GM10248 (cell line): ENCODE measurements at places on chromosomes 2 and 18.

- DNase-seq = no peak
Observed at GRCh38 chr2:13686262-13686661, 946.3 kb upstream of the LRATD1 start.

GRCh38 chr18:33870059-33870458 lies 292.0 kb downstream of the ASXL3 start:
- no peak for DNase-seq

- no peak for DNase-seq
Observed at GRCh38 chr2:181170256-181170655, 189.9 kb downstream of the UBE2E3 start.

- no peak for DNase-seq
Observed at GRCh38 chr2:127153691-127154158, 46.8 kb upstream of the BIN1 start.

DNA sequence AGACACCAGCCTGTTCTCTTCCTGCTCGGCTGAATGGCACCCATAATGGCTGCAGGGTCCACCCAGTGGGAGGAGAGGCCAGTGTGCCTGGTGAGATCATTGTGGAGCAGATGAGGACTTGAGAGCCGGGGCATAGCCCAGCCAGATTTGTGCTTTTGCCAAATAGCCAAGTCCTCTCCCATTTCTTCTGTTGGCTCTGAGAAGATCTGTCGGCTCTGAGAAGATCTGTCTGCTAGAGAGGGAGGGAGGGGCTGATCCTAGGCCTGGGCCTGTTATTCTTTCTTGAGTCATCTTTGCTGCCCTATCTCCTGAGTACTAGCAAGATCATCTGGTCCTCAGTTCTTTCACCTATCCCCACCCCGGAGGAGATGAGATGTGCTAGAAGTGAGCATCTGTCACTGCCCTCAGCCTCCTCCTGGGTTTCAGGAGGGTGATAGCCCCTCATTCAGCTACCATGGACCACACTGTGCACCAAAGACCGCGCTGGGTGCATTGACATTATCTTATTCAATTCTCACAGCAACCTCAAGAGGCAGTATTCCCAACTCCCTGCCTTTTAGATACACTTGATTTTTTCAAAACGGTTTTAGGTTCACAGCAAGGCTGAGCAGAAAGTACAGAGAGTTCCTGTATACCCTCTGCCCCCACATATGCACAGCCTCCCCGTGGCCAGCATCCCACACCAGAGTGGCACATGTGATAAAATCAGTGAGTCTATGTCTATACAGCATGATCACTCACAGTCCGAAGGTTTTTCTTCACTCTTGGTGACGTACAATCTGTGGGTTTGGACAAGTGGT lies 98.6 kb downstream of the CAPN13 start:
- no peak for DNase-seq

DNA sequence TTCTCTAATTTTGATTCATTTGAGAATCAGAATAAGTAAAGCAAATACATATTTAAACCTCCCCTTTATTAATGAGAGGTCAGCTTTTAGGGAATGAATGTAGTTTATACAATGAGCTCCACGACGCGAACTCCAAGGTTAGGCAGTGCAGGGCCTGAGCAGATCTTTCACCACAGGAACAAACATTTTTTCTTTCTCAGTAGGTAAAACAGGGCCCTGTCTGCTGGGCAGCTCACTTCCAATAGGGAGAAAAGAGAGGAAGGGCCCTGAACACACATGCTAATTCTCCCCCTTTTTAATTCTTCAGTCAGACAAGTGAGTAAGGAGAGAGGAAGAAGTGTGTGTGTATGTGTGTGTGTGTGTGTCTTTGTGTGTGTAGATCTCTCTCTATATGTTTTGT lies 682.4 kb upstream of the TMEFF2 start:
- no peak for DNase-seq

DNA sequence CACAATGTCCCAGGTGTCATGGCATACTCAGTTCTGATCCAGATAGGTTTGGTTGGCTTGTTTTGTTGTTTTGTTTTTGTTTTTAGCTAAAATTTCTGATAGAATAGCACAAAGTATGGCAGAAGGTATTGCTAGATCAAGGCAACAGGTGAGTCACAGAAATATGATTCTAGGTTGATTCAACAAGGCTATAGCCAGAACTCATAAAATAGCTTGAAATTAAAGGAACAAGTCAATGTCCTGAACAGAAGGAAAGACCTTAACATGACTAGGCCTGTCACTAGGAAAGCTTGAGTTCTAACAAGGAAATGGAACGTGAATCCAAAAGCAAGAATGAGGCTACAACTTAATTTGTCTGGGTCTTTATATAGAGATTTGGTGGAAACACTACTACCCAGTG lies 157.1 kb downstream of the GALNT3 start:
- DNase-seq = no peak

- no peak for DNase-seq
Observed at GRCh38 chr2:121998751-121999150, 243.3 kb downstream of the TSN start.

DNA sequence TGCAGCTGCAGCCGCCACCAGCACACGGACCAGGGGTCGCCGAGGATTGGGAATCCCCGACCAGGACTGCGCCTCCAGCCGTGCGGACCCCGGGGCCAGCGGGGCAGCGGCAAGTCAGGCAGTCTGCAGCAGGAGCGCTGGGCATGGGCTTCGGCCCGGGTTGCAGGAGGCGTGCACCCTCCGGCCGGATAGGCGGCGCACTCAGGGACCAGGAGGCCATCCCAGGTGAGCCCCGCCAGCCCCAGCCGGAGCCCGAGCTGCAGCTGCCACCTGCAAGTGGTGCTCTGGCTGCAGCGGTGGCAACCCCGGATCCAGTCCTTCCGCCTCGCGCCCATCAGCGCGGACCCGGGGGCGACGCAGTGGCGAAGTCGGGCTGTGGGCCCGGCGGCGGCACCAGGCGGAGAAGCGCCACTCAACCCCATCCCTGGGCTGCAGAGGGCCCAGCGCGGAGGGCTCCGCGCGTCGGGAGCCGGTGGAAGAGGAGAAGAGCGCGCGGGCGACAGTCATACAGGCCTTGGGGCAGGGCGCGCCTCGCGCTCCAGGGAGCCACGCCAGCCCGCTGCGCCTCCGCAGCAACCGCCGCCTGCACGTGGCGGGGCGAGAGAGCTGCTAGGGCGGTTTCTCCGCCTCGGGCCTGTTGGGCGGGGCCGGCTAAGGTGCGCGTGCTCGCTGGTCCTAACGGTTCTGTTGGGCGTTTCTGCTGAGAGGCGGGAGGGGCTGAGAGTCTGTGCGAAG lies 73.8 kb downstream of the RPIA start:
- DNase-seq = no peak

DNA sequence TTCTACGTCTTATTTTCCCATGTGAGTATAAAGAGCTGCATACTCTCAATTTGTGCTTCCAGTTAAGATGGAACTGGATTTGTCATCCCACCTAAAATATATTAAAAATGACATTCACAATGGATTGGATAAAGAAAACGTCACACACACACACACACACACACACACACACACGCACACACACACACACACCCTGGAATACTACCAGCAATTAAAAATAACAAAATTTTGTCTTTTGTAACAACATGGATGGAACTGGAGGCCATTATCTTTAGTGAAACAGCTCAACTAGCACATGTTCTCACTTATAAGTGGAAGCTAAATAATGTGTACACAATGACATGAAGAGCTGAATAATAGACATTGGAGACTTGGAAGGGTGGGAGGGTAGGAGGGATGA lies 3.8 kb upstream of the QPCT start:
- no peak for DNase-seq

GRCh38 chr2:10325278-10326145 lies 22.8 kb downstream of the HPCAL1 start:
- DNase-seq = no peak

DNA sequence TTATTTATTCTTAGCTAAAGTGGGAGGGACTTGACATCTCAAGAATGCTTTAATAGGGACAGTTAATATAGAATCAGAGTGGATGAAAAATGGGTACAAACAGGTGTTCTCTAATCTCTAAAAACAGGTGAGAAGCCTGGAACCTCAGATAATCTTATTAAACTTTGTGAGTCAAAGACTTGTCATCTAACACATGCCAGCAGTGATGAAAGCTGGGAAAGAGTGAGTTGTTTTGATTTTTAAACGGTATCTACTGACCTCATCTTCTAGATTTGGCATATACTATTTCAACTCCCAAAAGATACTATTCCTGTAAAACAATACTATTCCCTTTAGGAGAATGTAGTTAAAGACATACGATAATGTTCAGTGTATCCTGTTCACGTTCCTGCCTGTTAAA lies 103.4 kb downstream of the CCDC141 start:
- no peak for DNase-seq

DNA sequence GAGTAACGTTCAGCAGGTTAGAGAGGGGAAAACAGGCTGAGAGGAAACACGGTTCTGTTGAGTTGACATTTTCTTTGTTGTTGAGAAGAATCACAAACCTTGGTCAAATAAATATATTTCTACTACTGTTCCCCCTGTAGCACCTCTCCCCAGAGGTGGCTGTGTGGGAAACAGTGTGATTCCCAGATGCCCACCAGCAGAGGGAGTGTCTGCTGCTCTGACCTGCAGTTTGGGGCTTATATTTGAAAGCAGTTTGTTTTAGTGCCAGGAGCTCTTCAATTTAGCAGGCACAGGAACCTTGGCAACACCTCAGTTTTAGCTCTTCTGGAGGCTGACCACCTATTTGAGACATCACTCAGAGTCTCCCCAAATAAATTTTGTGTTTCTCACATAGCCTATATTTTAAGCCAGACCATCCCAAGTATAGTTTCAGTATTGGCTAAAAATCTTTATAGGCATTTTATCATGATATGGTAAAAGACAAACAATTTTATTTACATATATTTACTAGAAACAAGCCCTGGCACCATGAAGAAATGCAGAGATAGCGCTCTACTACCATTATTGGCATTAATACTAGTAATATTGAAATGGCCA lies 75.7 kb downstream of the PIK3C3 start:
- DNase-seq = no peak

- DNase-seq = no peak
Observed at GRCh38 chr18:23541349-23542093, 38.2 kb downstream of the RMC1 start.

GRCh38 chr18:901761-902160 lies 2.9 kb upstream of the ADCYAP1 start:
- DNase-seq = no peak

GRCh38 chr2:208363485-208363884 lies 43.1 kb upstream of the PTH2R start:
- no peak for DNase-seq
